ENCODE measurements at places on chromosomes 16 and 17. TPM values are rescaled to one million over a fixed set of nuclear protein-coding genes. Genes with fewer than 3 reads are reported as not detected.

The SLC6A4 gene
- total RNA-seq: not detected

The CSF3 gene
- not detected for total RNA-seq

The SOST gene
- total RNA-seq: not detected

The CIITA gene
- 96.5 TPM for total RNA-seq

The P2RX1 gene
- not detected for total RNA-seq

DNA sequence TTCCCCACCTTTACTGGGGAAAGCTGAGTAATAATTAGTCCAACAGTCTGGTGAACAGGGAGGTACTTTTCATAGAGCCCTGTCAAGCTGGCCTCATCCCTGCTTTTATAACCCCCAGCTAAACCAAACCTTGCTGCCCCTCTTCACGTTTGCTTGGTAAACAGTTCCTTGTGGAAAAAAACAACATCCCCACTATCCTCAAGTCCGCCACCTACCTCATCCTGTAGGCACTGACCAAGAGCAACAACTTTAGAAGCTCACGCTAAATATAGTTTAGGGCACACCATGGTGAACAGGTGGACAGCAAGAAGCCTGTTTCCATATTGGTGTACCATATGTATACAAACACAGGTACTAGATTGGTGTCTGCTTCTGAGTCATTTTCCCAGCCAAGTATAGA, 16.5 kb downstream of the NFE2L1 start:
- H3K27ac ChIP-seq: no peak overlapping the region
- peaks cover 32% of the 10 kb centered on the region for H3K36me3 ChIP-seq
- no peaks in the 10 kb centered on the region for H3K27me3 ChIP-seq

GRCh38 chr16:9596788-9597187, 505.3 kb downstream of the HAPSTR1 start:
- no peaks in the 10 kb centered on the region for H3K27me3 ChIP-seq
- H3K4me1 ChIP-seq: no peaks in the 10 kb centered on the region
- H3K4me3 ChIP-seq: no peak overlapping the region
- H3K27ac ChIP-seq: no peak overlapping the region
- no peak for DNase-seq

GRCh38 chr16:19290860-19291259, 5.3 kb downstream of the CLEC19A start:
- H3K36me3 ChIP-seq: no peaks in the 10 kb centered on the region
- no peaks in the 10 kb centered on the region for H3K4me1 ChIP-seq
- H3K4me3 ChIP-seq: no peak overlapping the region
- H3K27ac ChIP-seq: no peak overlapping the region

DNA sequence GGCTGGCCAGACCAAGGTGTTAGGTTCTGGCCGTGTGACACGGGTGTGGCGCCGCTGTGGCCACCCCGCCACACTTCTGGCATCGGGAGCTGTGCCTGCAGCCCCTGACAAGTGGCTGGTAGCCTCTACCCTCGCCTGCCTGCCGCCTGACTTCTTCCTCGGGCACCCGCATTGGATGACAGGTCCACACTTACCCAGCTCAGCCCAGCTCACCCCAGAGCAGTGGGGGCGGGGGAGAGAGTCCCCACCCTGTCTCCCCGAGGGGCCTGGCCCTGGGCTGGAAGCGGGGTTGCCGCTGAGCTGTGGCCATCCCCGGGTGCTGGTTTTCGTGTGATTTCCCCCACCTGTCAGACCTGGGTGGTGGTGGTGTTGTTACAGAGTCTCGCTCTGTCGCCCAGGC, 53.9 kb upstream of the ACSF3 start:
- H3K4me1 ChIP-seq: peaks cover 46% of the 10 kb centered on the region
- H3K27ac ChIP-seq: no peak overlapping the region
- no peak overlapping the region for H3K4me3 ChIP-seq
- H3K27me3 ChIP-seq: no peaks in the 10 kb centered on the region
- H3K36me3 ChIP-seq: no peaks in the 10 kb centered on the region
- DNase-seq: no peak

DNA sequence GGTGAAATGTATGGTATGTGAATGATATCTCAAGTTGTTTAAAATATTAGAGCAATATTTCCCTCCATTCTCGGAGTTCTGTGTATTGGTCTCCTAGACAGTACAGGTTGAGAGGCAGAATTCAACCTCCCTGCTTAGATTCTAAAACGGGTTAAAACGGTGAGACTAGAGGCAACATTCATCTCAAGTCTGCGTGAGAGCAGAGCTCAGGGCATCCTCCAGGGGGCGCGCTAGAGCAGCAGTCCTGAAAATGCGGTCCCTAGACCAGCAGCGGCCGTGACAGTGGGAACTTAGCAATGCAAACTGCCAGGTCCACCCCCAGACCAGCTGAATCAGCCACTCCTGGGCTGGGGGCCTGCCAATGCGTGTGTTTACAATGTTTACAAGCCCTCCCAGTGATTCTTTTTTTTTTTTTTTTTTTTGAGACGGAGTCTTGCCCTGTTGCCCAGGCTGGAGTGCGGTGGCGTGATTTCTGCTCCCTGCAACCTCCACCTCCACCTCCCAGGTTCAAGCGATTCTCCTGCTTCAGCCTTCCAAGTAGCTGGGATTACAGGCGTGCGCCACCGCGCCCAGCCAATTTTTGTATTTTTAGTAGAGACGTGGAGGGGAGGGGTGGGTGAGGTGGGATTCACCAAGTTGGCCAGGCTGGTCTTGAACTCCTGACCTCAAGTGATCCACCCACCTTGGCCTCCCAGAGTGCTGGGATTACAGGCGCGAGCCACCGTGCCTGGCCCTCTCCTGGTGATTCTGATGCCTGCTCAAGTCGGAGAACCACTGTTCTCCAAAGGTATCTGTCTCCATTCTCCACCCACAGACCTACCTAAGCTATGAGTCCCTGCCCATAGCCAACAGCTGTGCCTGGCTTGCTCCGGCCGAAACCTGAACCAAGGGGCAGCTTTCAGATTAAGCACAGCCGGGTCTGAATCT, 24.2 kb downstream of the KLHL36 start:
- no peak overlapping the region for H3K4me3 ChIP-seq
- H3K36me3 ChIP-seq: no peaks in the 10 kb centered on the region
- H3K27ac ChIP-seq: no peak overlapping the region
- H3K27me3 ChIP-seq: no peaks in the 10 kb centered on the region
- peak; percentile 92 for DNase-seq

- DNase-seq: no peak
- H3K4me1 ChIP-seq: no peaks in the 10 kb centered on the region
- H3K36me3 ChIP-seq: no peaks in the 10 kb centered on the region
- no peaks in the 10 kb centered on the region for H3K27me3 ChIP-seq
These were observed 68.5 kb upstream of the PMFBP1 start for GRCh38 chr16:72240466-72240865.

- no peak overlapping the region for H3K4me3 ChIP-seq
- DNase-seq: no peak
- no peak overlapping the region for H3K27ac ChIP-seq
These were observed 5.0 kb downstream of the TTLL6 start for GRCh38 chr17:48812001-48812400.

Data from Karpas-422 (cell line).